ENCODE measurements at places on chromosomes 1 and 21.

- no peak for DNase-seq
Measured at GRCh38 chr1:89273324-89273778, 691 bp upstream of the GBP5 start.

- DNase-seq: no peak
Measured at GRCh38 chr1:59323879-59324278, 27.0 kb downstream of the FGGY start.

DNA sequence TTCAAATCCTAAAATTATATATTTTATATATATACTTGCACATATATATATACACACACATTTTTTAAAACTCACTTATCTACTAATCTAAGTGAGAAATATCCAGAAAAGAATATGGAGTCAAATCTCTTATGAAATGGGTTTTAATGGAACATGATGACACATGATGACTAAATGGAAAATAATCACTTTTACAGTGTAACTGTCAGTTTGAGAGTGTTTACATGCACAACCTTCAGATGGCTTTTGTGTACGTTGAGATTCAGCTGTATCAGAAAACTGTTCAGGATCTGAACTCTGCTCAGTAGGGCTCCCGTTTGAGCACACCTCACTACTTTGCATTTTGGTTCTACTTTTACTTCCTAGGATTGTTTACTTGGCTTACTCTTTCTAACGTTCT lies 189.8 kb downstream of the DNAH14 start:
- no peak for DNase-seq

DNA sequence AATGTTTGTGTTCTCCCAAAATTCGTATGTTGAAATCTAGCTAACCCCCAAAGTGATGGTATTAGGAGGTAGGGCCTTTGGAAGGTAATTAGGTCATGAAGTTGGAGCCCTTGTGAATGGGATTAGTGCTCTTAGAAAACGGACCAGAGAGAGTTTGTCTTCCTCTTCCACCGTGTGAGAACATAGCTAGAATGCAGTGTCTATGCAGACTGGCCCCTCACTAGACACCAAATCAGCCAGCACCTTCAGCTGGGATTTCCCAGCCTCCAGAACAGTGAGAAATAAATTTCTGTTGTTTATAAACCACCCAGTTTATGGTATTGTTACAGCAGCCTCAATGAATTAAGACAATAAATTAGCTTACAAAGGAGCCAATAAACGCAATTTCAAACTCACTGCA lies 58.0 kb downstream of the KIAA0319L start:
- DNase-seq: no peak

DNA sequence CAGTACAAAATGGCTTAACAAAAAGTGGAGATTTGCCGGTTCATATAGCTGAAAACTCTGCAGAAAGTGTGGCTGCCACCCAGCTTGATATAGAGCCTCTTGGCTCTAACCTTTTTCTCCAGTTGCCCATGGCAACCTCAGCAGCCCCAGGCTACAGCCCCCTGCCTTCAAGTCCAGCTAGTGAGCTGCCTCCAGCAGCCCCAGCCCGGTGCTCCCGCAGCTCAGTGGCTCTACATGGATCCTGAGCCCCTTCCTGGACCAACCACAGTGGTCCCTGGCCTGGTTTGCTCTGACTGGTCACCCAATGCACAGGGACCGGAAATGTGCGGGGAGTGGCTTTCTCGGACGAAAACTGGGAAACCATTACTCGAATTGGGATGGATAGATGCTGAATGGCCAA lies 13.3 kb upstream of the ATF3 start:
- DNase-seq: no peak

All from tongue (tissue), 3 donors.